ENCODE measurements at places on chromosomes 5 and 9.
A peak's percentile ranks its signal among the peaks of the same experiment; 100 is the strongest.

- no peak for DNase-seq
These were observed 307.1 kb upstream of the ADCY2 start for GRCh38 chr5:7088849-7089248.

GRCh38 chr5:74978345-74978744 is 74.0 kb downstream of the GCNT4 start:
- DNase-seq, result no peak

DNA sequence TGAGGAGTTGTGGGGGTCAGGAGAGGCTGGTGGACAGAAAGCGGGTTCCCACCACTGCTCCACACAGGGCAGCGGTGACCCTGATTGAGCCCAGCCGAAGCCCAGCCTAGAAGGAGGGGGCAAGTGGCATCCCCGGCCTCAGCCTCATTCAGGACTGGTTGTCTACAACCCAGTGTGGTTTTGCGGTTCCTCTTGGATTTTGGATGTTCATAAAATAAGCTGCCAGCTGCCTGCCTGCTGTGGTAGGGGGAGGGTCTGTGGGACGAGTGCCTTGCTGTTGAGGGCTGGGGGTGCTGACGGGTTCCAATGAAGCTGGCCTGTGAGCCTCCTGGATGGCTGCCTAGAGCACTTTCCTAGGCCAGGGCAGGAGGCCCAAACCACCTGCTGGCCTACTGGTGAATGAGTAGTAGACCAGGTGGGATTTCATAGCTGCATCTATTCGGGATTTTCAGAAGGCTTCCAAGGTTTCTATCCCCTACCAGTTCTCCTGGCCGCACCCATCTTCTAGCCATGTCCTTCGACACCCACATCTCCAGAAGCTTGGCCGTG is 102.4 kb downstream of the NDFIP1 start:
- DNase-seq, result no peak

DNA sequence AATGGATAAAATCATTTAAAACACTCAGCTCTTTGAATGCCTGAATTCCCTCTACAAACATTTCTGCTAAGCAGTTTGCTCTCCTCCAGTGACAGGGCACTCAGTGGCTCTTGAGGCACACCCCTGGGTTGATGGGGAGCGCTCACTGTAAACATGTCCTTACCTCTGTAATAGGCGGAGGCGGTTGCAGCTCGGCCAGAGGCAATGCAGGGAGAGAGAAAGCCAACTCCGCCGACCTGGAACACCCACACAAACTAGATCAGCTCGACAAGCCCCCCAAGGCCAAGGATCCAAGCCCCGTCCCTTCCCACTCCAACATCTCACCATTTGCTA is 329 bp downstream of the CDC23 start:
- no peak for DNase-seq

- DNase-seq, result no peak
These were observed 482 bp downstream of the NFIB start for GRCh38 chr9:14313378-14313940.

DNA sequence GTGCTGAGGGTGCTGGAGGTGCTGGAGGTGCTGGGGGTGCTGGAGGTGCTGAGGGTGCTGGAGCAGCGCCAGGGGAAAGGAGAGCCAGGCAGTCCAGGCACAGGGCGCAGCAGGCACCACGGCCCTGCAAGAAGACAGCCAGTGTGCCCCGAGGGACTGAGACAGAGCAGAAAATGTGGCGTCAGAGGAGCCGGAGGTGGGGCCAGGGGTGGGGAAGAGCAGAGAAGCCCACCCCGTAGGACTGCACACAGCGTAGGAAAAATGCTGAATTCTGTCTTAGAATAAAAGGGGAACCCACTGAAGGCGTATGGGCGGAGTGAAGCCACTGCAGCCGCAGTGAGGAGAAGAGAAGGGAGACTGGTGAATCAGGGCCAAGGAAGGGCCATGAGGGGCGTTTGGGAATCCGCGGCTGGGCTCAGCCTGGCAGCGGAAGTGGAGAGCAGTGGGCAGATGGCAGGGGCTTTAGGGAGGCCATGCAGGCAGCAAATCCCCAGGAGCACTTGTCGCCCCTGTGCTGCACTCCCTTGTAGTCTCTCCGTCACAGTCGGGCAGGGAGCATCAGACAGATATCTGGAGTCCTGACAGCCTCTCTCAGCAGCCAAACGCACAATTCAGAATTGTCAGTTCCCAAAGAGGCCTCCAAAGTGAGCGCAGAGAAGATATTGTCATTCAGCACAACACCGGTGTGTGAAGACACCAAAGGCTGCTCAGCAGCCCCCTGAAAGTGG is 35.9 kb upstream of the LECT2 start:
- no peak for DNase-seq

DNA sequence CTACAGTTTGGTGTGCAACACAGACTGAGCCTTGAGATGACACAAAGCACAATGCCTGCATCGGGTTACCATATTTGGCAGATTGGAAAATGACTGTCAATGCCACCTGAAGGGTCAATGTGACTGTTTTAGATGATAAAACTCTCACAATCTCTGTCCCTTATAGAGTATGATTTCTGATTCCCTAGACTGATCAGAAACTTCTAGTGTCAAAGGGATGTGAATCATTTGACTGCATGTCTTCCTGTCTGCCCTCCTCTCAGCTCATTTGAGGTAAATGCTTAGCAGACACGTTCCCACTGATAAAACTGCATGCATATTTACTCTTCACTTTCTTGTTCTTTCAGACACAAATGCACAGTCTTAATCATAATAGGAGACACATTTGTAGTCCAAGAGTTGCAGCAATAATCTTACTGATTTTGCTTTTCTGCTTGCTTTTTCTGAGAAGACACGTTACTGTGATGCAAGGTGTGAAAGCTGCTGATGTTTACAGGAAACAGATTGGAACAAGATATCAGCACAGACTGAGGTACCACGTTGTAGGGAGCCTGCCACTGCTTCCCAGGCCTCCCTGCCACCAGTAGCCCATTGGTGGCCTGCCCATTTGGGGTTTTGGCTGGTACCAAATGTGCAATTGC is 77.8 kb downstream of the GCNT4 start:
- DNase-seq, result no peak

DNA sequence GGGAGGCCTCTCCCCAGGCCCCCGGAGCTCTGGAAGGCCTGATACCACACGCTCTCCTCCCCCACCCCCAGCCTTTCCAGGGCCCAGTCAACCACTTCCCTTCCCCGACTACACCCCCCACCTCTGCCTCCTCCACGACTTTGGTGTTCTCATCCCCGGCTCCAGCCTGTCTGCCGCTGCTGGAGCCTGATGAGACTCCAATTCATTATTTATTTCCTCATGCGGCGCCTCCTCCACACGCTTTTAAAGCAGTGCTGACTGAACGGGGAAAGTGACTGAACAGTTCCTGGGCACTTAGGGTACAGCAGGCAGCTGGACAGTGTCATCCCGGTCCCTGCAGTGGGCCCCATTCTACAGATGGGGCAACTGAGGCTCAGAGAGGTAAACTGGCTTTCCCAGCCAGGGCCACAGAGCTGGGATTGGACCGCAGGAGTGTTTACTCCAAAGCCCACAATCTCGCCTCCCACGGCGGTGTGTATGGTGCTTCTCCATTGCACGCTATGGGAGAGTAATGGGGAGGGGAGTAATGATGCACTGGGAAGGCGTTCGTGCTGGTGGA is 15.9 kb upstream of the RPL26L1 start:
- peak; percentile 97 for DNase-seq

- DNase-seq, result peak; percentile 97
These were observed 7.7 kb upstream of the CPEB4 start for GRCh38 chr5:173880306-173880985.
